Fibroblast of the aortic adventitia (primary cell): ENCODE measurements at places on chromosomes 12 and 14. TPM values are rescaled to one million over a fixed set of nuclear protein-coding genes. Genes with fewer than 3 reads are reported as not detected.

The KLRF2 gene
- not detected in 2 replicates for total RNA-seq

The PLBD1 gene
- 2.4 and 3.4 TPM in 2 replicates for total RNA-seq

The ZFYVE21 gene
- total RNA-seq = 47.0 and 68.4 TPM in 2 replicates

The SLC4A8 gene
- 4.7 and 8.4 TPM in 2 replicates for total RNA-seq

The CLEC1B gene
- not detected in 2 replicates for total RNA-seq

The APOF gene
- total RNA-seq = not detected in 2 replicates

The VRK1 gene
- 18.6 and 34.0 TPM in 2 replicates for total RNA-seq

The CLEC4C gene
- not detected in 2 replicates for total RNA-seq

The LMO3 gene
- total RNA-seq = 3.6 and 12.8 TPM in 2 replicates

The KCNMB4 gene
- 2.0 TPM in 2 replicates for total RNA-seq

The TMEM52B gene
- total RNA-seq = under 0.01 and 0.08 TPM in 2 replicates

The PLEK2 gene
- 1.8 and 2.8 TPM in 2 replicates for total RNA-seq

The NEUROD4 gene
- total RNA-seq = not detected in 2 replicates

The SERPINA3 gene
- 5.3 and 13.6 TPM in 2 replicates for total RNA-seq

The B4GALNT3 gene
- 0.09 and 0.16 TPM in 2 replicates for total RNA-seq

The PRH2 gene
- not detected in 2 replicates for total RNA-seq

The FSCB gene
- 0.09 and 1.4 TPM in 2 replicates for total RNA-seq

The DTX1 gene
- 0.16 TPM in 1 of 2 replicates, not detected in the other for total RNA-seq

The AMHR2 gene
- not detected in 2 replicates for total RNA-seq

The MGAT4C gene
- under 0.01 and 0.09 TPM in 2 replicates for total RNA-seq

The DNAJC22 gene
- total RNA-seq = 1.6 and 2.5 TPM in 2 replicates

The PROX2 gene
- total RNA-seq = not detected in 2 replicates

The PTGER2 gene
- 1.6 and 50.1 TPM in 2 replicates for total RNA-seq

The BLOC1S1 gene
- total RNA-seq = 64.1 and 70.2 TPM in 2 replicates

The MDGA2 gene
- not detected in 2 replicates for total RNA-seq

The FIGNL2 gene
- total RNA-seq = 0.18 TPM in 1 of 2 replicates, not detected in the other

The NFE2 gene
- total RNA-seq = 1.2 TPM in 1 of 2 replicates, not detected in the other
